ENCODE measurements at places on chromosomes 11 and 22. TPM values are rescaled to one million over a fixed set of nuclear protein-coding genes. Genes with fewer than 3 reads are reported as not detected.

ZNRF3 gene
- 6.3 TPM for total RNA-seq

MMP27 gene
- not detected for total RNA-seq

POU2F3 gene
- not detected for total RNA-seq

C22orf31 gene
- total RNA-seq = not detected

OR51B5 gene
- not detected for total RNA-seq

SOX10 gene
- not detected for total RNA-seq

PAMR1 gene
- total RNA-seq = 0.26 TPM

INPP5J gene
- total RNA-seq = 0.06 TPM

FDXACB1 gene
- total RNA-seq = 2.9 TPM

DNA sequence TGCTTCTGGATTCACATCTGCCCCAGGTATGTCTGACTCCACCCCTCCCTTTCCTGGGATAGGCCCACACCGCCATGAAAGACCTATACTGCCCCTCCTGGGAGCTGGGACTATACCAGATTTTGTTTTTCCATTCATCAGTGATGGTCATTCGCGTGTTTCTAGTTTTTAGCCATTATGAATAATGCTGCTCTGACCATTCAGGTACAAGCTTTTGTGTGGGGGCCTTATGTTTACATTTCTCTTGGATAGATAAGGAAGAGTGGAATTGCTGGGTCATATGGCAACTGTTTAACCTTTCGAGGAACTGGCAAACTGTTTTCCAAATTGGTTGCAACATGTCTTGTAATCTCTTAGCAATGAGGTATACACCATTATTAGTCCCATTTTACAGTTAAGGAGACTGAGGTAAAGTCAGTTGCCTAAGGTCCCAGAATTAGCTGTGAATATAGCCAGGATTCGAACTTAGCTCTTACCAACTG, 1.2 kb upstream of the TBC1D10A start:
- no peak for DNase-seq

- DNase-seq = no peak
Measured at GRCh38 chr11:28833169-28833568, 725.0 kb downstream of the METTL15 start.

DNA sequence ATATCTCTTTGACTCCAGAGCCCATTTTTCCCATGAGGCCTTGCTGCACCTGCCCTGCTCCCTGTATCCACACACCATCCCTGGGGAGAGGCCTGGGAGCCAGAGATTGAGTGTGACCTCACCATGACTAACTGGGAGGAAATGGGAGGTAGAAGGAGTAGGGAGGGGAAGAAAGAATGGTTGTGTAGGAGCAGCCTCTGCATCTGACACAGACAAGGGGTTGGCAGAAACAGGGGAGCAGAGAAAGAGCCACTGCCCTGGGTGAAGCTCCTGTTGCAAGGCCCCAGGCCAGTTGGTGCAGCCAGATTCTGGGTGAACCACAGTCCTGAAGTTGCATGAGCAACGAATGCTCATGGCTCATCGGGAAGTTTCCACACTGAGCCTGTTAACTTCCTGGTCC, 32.4 kb downstream of the POU2F3 start:
- DNase-seq = peak; percentile 84

- peak; percentile 61 for DNase-seq
Measured at GRCh38 chr11:35246745-35247144, 107.8 kb downstream of the CD44 start.

GRCh38 chr11:44980533-44981427, 30.1 kb upstream of the TP53I11 start:
- DNase-seq = no peak

GRCh38 chr22:35918456-35918855, 110.2 kb downstream of the RBFOX2 start:
- DNase-seq = peak; percentile 18

GRCh38 chr22:39496131-39496838, 5.8 kb upstream of the MIEF1 start:
- peak; percentile 65 for DNase-seq

DNA sequence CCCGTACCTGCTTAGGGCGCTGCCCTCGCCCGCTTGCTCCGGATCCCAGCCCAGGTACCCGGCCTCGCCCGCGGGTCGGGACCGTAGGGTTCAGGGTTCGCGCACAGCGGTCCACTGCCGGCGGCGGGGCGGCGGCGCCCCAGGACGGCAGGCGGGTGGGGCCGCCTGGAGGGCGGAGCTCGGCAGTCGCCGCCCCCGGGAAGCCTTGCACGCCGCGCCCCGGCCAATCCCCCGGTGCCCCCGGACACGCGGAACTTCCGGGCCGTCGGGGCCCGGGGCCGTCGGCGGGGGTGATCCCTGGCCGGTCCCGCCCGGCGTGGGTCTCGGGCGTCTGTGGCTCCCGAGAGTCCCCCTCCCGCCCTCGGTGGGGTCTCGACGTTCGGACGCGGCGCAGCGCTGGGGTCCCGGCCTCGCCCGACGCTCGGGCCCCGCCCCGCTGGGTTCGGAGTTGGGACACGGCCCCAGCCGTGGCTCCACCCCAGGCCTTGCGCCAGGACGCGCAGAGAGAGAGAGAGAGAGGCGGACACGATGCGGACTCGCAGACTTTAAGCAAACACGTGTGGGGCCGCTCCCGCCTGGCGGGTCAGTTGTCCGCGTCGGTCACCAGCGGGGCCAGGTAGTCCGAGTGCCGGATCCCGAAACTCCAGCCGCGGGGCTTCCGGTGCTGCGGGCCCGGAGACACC, at the start of gene TYMP:
TSS of gene TYMP (minus strand) at position 116 of the 683 bp plus-strand sequence. CDS start 303 bp downstream, outside the sequence.
- peak; percentile 43 for DNase-seq

- no peak for DNase-seq
Measured at GRCh38 chr11:66674964-66675602, 2.6 kb downstream of the RBM4B start.

DNA sequence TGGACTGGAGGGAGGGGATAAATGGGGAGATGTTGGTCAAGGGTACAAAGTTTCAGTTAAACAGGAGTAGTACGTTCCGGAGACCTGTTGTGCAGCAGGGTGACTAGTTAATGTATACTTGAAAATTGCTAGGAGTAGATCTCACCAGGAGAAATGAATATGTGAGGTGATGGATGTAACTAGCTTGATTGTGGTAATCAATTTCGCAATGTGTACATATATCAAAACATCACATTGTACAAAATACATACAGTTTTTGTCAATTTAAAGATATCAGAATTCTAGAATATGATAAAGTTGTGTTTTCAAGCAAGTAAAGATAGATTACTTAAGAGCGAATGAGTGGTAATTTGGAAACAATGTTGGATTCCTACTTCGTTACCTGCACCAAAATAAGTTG, 13.3 kb downstream of the EIF3F start:
- no peak for DNase-seq

GRCh38 chr22:44881624-44882023, 128.2 kb downstream of the PHF21B start:
- no peak for DNase-seq

DNA sequence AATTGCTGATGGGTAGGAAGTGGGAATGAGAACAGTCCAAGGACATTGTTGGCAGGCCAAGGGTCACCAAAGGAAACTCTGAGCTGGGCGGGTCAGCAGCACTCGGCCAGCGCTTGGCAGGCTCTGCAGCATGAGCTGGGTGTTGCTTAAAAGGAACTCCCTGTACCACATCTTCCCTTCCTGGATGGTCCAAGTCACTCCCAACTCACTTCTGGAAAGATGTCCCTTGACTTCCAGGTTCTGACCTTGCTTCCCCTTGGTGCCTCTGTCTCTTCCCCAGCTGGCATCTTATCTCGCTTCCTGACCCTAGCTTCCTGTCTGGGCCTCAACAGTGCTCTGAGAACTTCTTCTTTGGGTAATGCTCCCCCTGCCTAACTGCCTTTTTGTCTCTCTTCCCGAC, 24.8 kb upstream of the SWAP70 start:
- no peak for DNase-seq

- DNase-seq = no peak
Measured at GRCh38 chr11:59138643-59139042, 4.0 kb upstream of the FAM111A start.

DNA sequence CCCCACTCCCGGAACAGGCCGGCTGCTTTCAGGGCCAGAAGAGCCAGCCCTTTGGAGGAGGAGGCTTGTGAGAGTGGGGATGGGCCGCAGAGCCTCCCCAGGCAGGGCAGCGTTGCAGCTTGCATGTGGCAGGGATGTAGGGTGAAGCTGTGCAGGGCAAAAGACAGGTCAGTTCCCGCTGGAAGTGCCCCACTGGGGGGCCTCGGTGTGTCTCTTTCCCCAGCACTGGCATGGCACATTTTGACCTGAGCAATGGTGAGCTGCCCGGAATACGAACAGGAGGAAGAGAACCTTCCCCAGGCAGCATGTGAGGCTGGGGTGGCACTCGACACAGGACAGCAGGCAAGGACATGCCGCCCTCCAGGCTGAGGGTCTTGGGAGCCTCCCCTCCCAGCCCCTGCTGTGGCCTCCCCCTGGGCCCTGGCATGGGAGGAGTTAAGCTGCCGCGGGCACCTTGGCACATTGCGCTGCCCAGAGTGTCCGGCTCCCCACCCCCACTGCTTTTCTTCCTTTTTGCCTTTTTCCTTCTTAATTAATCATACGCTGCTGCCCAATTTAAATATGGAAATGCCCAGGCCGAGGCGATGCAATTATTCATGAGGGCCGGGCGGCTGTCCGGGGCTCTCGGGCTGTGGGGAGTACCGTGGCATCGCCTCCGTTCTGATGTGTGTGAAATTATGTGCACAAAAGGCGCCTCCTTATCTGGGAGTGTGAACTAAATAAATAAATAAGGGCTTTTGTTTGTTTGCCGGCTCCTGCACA, 76.0 kb upstream of the WNT7B start:
- DNase-seq = peak; percentile 74

GRCh38 chr11:92626624-92627023, 342.8 kb upstream of the MTNR1B start:
- no peak for DNase-seq

- no peak for DNase-seq
Measured at GRCh38 chr11:71081704-71082230, 170.6 kb downstream of the SHANK2 start.

DNA sequence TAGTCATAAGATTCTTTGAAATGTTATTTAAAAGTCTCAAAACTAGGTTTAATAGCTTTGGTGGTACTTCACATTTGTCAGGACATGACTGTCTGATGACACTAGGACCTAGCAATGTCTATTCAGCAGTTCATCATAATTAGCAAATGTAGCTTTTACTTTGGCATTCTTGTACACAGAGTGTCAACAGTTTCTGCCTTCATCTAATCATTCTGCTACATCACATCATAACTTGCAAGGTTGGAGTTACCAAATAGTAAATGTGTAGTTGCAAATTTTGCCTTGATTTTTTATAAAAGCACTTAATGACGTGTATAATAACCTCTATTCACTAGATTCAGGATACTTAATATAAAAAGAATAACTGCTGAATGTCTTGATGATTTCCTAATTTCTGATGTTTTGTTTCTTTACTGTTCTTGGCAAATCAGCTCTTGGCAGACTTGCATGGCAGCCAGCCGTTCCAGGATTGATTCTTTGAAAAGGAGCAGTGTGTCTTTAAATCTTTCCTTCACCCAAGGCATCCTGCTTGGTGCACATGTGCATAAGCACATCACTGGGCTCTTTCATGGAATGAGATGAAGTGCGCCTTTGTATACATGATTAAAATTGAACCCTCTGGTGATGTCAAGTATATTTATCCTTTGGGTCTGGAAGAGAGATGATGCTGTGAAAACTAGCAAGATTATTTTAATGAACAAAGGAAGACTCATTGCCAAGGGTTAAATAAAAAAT, 12.2 kb downstream of the FBXO7 start:
- no peak for DNase-seq

- no peak for DNase-seq
Measured at GRCh38 chr22:36387709-36387958, 133 bp downstream of the MYH9 start.

GRCh38 chr11:96290631-96291030, 52.4 kb downstream of the MAML2 start:
- no peak for DNase-seq

- no peak for DNase-seq
Measured at GRCh38 chr11:96147906-96148486, 195.0 kb downstream of the MAML2 start.

- DNase-seq = peak; percentile 43
Measured at GRCh38 chr11:22879630-22880029, 19.4 kb upstream of the CCDC179 start.

DNA sequence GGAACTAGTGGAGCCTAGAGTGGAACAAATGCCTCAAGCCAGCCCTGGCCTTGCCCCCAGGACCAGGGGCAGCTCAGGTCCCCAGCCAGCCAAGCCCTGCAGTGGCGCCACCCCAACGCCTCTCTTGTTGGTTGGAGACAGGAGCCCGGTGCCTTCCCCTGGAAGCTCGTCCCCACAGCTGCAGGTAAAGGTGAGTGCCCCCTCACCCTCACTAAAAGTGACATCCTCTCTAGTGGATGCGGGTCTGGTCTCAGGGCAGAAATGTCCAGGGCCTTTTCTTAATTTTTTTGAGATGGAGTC, 21.5 kb downstream of the MICALL1 start:
- no peak for DNase-seq

DNA sequence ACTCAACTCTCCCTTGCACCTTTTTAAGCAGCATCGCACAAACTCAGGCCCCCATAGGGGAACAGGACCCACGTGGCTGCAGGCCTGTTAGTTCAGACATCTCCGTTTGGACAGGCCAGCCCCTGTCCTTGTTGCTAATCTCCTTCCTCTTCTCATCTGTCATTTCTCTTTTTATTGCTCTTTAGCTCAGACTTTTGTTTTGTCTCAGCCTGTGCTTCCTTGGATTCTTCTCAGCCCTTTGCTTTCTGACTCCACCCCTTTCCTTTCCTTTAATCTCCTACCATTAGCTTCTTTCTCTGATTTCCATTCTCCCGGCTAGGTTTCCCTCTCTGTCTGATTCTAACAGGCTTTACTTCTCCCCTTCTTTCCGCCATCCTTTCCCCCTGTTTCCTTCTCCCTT, 68.7 kb downstream of the SCN3B start:
- no peak for DNase-seq

- DNase-seq = no peak
Measured at GRCh38 chr11:18145025-18145424, 12.7 kb downstream of the MRGPRX3 start.

- peak; percentile 40 for DNase-seq
Measured at GRCh38 chr22:20956258-20957101, 10.6 kb upstream of the AIFM3 start.

- no peak for DNase-seq
Measured at GRCh38 chr11:7520981-7521487, 7.2 kb downstream of the PPFIBP2 start.

- DNase-seq = no peak
Measured at GRCh38 chr11:81870066-81870412, 863.6 kb downstream of the FAM181B start.

- DNase-seq = no peak
Measured at GRCh38 chr22:32780726-32781310, 20.7 kb upstream of the TIMP3 start.

- DNase-seq = no peak
Measured at GRCh38 chr11:106061954-106062949, 14.9 kb downstream of the KBTBD3 start.

DNA sequence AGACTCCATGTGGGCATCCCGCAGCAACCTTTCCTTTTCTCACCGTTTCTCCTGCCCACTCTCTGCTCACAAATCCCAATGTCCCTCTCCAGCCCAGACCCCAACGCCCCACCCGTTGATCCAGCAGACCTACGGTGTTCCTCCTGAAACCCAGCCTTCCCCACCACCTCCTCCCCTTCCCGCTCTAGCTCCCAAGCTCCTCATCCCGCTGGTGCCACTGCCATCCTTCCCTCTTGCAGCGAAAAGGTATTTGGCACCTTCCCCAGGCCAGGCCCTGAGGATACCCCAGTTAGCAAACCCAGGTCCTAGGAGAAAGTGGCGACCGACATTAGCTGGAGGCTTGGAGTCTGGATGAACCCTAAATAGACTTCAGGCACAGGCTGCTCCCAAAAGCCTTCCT, 84.0 kb upstream of the RTL6 start:
- no peak for DNase-seq

Measured in LHCN-M2 (cell line).